Pons (tissue), 1 donor: ENCODE measurements at places on chromosomes 4 and X.

DNA sequence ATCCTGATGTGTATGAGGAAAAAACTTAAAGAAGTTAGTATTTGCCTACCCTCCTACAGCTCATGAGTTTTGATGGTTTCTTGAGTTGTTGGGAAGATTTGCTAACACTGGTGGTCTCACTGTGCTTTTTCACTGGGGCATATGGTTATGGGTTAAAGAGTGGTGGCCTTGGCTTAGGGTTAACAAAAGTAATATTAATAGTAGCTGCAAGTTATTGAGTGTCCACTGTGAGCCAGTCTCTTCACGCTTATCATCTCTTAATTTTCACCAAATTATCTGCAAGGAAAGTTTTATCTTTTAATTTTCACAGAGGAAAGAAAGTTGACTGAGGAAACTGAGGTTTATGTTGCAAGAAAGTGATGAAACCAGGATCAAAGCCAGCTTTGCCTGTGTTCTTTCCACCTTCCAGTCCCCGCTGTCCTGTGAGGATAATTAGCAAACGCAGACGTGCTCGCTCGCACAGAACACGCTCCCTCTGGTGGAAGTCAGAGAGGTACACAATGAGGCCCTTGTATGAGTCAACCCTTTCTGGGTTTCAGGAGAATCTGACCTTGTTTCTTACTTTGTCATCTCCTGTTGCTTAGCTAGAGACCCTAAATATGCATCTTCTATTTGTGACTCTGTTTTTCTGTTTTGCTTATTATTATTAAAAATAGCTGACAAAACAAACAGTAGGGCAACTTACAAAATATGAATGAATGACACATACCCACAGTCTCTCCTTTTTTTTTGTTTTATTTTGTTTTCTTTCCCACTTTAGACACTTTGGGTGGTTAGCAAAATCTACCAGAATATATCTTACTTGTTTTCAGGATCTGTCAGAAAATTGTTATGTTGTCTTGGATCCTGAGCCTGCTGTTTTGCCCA, 94.3 kb downstream of the DDIT4L start:
- DNase-seq = peak; percentile 61

DNA sequence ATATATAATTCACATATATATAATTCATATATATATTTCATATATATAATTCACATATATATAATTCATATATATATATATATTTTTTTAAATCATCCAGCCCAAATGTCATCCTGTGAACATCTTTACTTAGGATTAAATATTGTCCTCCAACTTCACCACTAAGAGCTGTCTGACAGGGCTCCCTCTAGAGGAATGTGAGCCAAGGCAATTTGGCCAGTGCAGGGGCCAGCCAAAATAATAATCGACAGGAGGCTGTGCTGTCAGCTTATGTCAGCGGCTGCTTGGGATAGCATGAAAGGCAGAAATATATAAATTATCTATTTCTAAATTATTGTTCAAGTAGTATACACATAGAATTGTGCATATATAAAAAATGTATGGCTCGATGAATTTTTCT, 29.5 kb downstream of the EGFL6 start:
- DNase-seq = no peak

DNA sequence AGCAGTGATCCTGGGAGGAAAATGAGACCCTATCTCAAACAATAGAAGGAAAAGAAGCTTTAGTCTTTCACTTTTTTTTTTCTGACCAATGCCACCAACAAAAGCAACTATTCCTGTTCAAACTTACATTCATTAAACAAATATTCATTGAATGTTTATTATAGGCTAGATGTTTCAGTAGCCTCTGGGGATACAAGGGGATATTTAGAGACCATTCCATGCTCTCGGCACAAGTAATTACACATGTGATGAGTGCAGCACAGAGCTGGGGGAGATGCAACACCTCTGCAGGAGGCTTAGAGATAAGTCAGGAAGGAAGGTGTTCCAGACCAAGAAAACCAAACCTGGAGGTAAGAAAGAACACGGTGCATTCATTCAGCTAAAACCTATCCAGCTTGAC, 68.3 kb downstream of the PALLD start:
- DNase-seq = no peak

GRCh38 chr4:55177461-55177860, 52.1 kb upstream of the KDR start:
- no peak for DNase-seq

GRCh38 chr4:122576261-122577188, 44.3 kb downstream of the IL21 start:
- peak; percentile 95 for DNase-seq

GRCh38 chr4:55539658-55540057, 7.1 kb downstream of the CLOCK start:
- DNase-seq = no peak

- no peak for DNase-seq
These were observed 195.3 kb upstream of the LNX1 start for GRCh38 chr4:53786632-53787031.

DNA sequence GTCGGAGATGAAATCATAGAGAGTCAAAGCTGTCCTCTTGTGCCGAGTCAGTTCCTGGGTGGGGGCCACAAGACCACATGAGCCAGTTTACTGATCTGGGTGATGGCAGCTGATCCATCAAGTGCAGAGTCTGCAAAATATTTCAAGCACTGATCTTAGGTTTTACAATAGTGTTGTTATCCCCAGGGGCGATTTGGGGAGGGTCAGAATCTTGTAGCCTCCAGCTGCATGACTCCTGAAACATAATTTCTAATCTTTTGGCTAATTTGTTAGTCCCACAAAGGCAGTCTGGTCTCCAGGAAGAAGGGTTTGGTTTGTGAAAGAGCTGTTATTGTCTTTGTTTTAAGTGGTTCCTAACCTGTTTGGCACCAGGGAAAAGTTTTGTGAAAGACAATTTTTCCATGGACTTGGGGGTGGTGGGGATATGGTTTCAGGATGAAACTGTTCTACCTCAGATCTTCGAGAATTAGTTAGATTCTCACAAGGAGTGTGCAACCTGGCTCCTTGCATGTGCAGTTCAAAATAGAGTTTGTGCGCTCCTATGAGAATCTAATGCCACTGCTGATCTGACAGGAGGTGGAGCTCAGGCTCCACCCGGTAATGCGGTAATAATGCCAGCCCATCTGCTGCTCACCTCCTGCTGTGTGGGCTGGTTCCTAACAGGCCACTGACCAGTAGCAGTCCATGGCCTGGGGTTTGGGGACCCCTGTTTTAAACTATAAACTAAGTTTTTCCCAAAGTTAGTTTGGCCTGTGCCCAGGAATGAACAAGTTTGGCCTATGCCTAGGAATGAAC, 29.2 kb downstream of the METAP1 start:
- DNase-seq = no peak

DNA sequence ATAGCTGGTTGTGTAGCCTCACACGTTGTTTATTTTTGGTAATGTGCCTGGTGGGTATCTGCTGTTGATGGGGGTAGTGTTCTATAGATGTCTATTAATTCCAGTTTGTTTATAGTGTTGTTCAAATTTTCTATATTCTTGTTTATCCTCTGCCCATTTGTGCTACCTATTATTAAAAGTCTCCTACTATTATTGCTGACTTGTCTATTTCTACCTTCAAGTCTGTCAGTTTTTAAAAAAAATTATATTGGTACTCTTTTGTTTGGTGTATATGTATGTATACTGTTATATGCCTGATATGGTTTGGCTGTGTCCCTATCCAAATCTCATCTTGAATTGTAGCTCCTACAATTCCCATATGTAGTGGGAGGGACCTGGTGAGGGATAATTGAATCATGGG, 578.6 kb downstream of the PCDH7 start:
- no peak for DNase-seq

DNA sequence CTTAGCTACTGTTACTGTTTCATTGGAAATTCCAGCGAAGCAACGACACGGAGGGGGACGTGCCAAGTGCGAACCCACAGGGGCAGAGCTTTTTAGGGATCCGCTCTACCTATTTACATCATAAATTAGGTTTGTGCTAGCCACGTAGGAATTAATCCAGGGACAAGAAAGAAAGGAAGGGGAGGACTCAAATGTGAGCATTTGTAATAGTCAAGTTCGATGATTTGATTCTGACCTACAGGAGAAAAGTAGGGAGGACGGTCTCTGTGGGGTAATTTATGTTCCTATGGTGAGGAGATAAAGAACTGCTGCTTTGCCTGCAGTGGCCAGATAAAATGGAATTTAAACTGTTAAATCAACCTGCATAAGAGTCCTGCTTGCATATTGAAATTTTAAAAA, 1.7 kb downstream of the INTS6L start:
- DNase-seq = peak; percentile 26

- DNase-seq = no peak
These were observed 125.8 kb upstream of the RXFP1 start for GRCh38 chr4:158395889-158396288.

- DNase-seq = no peak
These were observed 55.9 kb upstream of the LEF1 start for GRCh38 chr4:108224611-108225053.

DNA sequence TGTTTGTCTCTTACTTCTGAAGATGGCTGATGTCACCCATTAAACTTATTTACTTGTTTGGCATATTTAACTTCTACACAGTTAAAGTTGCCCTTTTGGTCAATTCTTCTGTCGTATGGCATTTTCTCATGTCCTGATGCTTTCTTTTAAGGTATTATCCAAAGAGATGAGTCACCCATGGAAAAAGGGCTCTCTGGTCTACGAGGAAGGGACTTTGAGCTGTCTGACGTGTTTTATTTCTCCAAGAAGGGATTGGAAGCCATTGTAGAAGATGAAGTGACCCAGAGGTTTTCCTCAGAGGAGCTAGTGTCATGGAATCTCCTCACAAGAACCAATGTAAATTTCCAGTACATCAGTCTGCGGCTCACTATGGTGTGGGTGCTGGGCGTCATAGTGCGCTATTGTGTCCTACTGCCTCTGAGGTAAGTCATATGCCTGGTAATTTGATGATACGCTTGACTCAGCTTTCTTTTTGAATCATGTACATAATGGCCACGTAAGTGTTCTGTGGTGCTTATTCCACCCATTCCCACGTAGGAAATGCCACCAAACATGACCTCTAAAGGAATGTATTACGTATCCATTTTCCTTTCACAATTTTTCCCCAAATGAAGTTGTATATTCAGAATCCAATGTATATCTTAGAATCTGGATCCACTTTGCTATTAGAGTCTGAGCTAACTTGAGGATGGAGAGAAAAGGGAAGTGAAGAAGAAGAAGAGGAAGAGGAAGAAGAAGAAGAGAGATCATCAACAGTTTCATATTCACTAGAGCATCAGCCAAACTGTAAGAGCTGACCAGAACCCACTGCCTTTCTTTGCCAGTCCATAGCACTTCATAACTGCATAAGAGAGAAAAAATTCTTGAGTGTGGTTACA, 45.7 kb downstream of the GPAT3 start:
- peak; percentile 67 for DNase-seq

DNA sequence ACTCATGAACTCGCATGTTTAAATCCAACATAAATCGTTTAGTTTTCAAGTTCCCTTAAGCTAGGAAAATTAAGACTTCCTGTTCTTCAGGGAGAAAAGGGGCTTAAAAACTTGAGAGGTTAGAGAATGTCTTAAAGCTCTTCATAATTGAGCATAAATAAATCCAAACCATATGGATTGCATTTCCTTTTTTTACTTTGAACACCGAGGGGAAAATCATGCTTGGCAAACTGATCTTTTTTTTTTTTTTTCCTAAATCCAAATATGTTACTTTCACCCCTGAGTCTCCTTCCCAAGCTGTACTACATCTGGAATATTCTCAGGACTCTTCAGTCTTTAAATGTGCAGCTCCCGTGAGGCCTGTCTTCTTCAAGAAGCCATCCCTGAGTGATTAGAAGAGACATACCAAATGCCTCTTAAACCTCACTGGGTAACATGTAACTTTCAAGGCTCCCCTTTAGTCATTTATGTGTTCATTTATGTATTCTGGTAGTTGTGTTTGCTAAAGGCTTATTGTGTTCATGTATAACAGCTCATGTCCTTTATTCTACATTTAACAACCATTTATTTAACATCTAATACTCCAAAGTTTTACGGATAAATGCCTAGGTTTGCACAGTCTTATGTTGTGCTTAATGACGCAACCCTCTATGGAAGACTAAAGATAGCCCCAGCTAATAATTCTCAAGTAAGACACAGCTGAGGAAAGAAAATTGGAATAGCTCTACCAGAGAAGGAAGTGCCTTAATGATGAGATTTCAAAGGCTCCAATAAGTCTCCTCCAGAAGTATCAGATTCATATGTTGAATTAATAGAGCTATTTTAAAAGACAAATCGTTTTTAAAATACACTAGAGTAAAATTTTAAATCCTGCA, 107.0 kb downstream of the AGTR2 start:
- no peak for DNase-seq

DNA sequence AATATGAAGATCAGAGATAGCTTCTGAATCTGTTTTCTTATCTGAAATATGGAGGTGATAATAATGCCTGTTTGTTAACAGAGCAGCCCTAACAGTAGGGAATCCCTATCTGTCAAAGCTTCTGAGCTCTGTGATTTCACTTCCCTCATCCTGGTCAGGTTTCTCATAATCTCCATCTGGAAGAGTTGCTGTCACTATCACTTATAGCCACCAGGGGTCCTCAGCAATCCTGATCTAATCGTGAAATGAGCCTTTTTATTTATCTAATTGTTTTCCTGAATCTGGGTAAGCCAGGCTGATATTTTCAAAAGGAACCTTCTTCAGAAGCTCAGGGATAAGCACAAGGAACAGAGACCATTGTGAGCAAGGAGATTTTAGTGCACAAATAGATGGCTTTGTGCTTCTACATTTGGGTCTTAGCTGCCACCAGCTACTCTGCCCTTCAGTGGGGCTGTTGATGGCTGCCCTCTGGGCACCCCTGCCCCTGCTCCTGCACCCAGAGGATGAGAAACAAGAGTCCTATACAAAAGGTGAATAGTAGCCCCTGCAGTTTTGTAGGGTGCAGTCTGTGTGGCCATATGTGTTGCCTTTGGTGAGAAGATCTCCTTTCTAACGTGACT, 196.4 kb upstream of the RADX start:
- peak; percentile 21 for DNase-seq

- DNase-seq = no peak
These were observed 298.5 kb upstream of the AADAT start for GRCh38 chr4:170388255-170388654.
